ENCODE measurements at places on chromosomes 5 and 9. TPM values are rescaled to one million over a fixed set of nuclear protein-coding genes. Genes with fewer than 3 reads are reported as not detected.

GRCh38 chr5:160272889-160273288, 39.5 kb downstream of the CCNJL start:
- no peak for DNase-seq

DNA sequence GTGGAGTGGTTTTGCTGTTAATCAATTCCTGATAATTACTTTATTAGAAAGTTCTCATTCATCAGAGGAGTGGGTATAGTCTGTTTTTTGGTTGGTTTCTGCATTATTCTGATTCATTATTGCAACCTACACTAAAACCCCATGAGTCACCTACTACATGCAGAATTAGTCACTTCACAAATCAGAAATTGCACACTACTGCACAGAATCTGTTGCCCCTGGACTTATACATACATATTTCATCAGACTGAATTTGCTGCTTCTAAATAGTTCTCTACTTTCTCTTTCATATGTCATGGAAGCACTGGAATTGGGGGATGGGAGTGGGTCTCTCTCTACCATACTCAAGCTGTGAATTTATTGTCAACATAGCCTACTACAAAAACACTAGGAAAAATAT, 585.1 kb downstream of the DNAH5 start:
- no peak for DNase-seq

The PCDHB7 gene
- total RNA-seq: 0.90 TPM

GRCh38 chr9:77175151-77175550, 2.2 kb upstream of the VPS13A start:
- no peak for DNase-seq

The GGTA1 gene
- total RNA-seq: 6.0 TPM

GRCh38 chr5:150184990-150185912, 4.6 kb upstream of the SLC6A7 start:
- DNase-seq: no peak

DNA sequence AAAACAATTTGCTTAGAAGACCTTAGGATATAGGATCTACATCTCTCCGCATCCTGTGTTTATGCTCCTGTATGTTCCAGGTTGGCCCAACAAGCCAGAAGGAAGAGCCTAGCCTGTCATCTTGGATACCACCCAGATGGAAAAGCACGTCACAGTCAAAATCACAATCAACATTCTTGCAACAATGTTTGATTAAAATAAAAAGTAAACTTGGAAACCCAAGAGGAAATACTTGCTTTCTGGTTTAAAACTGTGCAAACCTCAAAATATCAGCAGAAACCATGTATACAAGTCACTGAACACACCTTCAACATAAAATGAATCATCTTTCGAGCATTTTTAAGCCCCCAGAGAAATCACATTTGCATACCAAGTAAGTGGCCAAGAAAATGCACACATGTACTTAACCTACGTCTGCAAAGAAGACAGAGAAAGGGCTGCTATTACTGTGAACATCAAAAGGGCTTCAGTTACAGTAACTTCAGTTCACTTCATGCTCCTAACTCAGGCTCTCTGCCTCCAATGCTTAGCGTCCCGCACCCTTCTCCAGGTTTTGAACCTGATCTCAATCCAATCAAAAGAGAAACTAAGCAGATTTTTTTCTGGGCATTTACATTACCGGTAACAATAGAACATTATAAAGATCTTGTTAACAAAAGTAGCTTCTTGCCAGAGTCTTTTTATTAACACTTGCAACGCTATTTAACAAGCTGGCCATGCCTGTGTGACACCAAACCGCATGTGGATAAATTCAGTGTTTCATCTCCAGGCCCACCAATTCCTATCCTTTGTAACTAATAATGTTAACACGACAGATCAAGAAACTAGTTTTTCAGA, 1.3 kb downstream of the ENC1 start:
- DNase-seq: no peak

DNA sequence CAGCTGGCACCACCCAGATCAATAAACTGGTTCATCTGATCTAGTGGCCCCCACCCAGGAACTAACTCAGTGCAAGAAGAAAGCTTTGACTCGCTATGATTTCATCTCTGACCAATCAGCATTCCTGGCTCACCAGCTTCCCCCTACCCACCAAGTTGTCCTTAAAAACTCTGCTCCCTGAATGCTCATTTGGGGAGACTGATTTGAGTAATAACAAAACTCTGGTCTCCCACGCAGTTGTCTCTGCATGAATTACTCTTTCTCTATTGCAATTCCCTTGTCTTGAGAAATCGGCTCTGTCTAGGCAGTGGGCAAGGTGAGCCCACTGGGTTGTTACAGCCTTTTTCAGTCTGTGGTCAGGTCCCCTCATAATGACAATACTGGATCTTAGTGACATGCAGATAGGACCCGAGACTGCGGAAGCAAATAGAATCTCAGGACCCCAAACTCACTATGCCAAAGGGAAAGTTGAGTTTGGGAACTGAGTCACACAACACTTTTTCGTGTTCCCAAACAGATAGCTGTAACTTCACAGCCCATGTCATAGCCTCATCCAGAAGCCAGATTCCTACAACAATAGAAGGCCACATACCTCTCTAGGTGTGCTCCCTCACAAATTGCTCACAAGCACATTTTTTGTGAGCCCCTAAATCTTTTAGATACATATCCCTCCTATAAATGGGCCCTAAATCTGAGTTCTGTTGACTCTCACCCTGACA, 175.2 kb upstream of the RAI14 start:
- DNase-seq: no peak

The RASEF gene
- 0.11 TPM for total RNA-seq

All from heart right ventricle (tissue), 16 donors.